ENCODE measurements at places on chromosomes 5 and 9. TPM values are rescaled to one million over a fixed set of nuclear protein-coding genes. Genes with fewer than 3 reads are reported as not detected.

- H3K27me3 ChIP-seq = peaks cover 24% of the 10 kb centered on the region
- peak; percentile 74 for DNase-seq
- H3K4me1 ChIP-seq = peaks cover 10% of the 10 kb centered on the region
- peak within 1 kb of the TSS; percentile 51 for H3K4me3 ChIP-seq
Measured at GRCh38 chr5:6448622-6449464, at the start of gene UBE2QL1. UBE2QL1 (plus strand) TSS chr5:6448859; CDS start chr5:6448894, 35 bp downstream.

DNA sequence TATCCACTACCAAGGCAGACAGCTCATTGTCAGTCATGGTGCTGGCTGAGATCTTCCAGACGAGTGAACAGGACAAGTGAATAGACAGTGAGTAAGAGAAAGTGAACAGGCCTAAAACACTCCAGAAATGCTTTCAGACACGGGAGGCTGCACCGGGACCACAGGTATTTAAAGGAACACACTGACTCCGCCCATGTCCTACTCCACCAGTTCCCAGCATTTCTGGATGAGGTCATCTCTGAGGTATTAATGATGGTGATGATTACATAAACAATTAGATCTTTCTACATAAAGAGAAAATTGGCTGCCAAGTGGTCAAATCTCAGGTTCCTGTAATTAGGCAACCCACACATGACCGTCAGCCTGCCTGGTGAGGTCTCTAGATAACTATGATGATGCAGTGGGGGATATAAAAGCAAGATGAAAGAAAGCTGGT lies at the start of gene ACTBL2:
Gene ACTBL2, minus strand, starts transcription at position 141 of the 436 bp plus-strand sequence. Its CDS starts 104 bp downstream, at position 37.
- H3K4me1 ChIP-seq = peaks cover 6% of the 10 kb centered on the region
- H3K27me3 ChIP-seq = no peaks in the 10 kb centered on the region
- H3K36me3 ChIP-seq = no peaks in the 10 kb centered on the region
- no peak within 1 kb of the TSS for H3K27ac ChIP-seq
- no peak within 1 kb of the TSS for H3K4me3 ChIP-seq
- no peak for DNase-seq

GRCh38 chr9:87712801-87713277 lies 13.1 kb upstream of the CTSL start:
- no peaks in the 10 kb centered on the region for H3K27me3 ChIP-seq
- DNase-seq = no peak
- peak overlapping the region; percentile 70 for H3K27ac ChIP-seq
- peaks cover 10% of the 10 kb centered on the region for H3K4me1 ChIP-seq

The FGF10 gene
- not detected for polyA plus RNA-seq

The FAM81B gene
- 0.21 TPM for polyA plus RNA-seq

The ALDH1B1 gene
- 16.5 TPM for polyA plus RNA-seq

The UHRF2 gene
- 39.6 TPM for polyA plus RNA-seq
